ENCODE measurements at places on chromosomes 2 and 18.
A peak's percentile ranks its signal among the peaks of the same experiment; 100 is the strongest.

GRCh38 chr18:24736662-24737330 lies 276.4 kb downstream of the HRH4 start:
- no peak for DNase-seq

GRCh38 chr2:159788253-159788652 lies 9.8 kb downstream of the CD302 start:
- no peak for DNase-seq

- DNase-seq: peak; percentile 72
Measured at GRCh38 chr2:43269074-43269572, 42.7 kb upstream of the ZFP36L2 start.

DNA sequence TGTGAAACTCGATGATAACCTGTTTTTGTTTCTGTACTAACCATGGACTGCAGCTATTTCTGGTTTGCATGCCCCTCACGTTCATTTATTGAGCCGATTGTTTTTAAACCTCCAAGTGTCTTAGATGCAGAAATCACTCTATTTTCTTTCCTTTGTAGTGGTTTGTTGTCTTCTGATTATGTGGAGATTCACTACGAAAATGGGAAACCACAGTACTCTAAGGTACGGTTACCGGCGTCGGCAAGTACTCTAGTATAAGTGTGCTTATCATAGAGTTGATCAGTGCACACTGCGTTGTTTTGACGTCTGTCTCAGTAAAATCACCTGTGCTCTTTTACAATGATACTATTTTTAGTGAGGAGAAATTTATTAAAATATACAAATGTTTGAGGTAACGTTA lies 87.4 kb downstream of the ADAM23 start:
- DNase-seq: no peak

GRCh38 chr2:11621410-11621809 lies 48.6 kb downstream of the NTSR2 start:
- DNase-seq: no peak

DNA sequence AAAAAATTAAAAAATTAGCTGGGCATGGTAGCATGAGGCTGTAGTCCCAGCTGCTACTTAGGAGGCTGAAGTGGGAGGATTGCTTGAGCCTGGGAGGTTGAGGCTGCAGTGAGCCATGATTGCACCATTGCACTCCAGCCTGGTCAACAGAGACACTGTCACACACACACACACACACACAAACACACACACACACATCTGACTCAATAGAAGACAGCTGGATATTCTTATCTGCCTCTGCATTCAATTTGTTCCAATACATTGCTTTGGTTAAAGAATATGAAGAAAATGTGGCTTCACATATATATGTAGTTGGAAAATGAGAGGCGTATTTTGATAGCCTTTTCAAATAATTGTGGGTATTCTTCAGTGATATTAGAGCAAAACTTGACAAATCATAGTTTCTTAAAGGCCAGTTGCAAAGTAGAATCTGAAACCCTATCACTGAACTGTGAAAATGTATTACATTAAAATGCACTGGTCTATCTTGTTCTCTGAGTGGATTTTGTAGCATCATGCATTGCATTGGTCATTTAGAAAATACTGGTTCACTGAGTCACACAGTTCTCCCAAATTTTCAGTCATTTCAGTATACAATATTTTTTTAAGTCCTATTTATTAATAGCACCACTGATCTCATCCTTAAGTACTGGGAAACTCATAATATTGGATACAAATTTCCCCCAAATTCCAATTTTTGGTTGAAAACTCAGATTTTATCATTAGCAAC lies 140.9 kb downstream of the MCFD2 start:
- DNase-seq: no peak

GRCh38 chr2:145305889-145306288 lies 786.0 kb upstream of the ZEB2 start:
- peak; percentile 4 for DNase-seq

- no peak for DNase-seq
Measured at GRCh38 chr18:23503963-23504344, 643 bp downstream of the RMC1 start.

- no peak for DNase-seq
Measured at GRCh38 chr2:169011698-169012097, 19.4 kb downstream of the ABCB11 start.

DNA sequence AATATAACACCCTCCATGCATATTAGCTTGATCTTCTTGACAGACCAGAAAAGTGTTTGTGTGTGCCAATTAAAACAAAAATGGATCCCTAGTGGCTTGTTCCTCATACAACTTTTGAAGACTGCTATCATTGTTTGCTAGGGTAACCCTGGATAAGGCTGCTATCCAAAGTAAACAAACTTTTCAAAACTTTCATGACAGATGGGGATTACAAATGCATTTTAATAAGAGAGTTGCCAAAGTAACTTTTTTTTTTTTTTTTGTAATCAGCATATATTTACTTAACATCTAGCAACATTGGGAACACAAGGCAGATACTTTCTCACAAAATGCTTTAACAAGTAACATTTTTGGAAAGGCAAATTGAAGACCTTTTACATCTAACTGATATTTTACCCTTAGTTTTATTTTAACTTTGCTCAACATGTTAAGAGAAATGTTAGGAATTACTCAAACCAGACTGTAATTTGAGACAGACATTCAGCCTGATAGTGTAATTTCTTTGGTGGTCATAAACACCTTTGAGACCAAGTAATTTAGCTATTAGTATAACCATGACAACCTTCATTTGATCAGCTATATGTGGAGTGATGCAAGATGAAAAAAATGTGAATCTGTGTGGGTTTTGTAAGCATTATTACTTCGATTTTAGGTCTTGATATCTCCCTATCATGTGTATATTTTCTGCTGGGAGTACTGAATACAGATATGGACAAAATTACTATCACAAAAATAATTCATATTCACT lies 300.9 kb downstream of the ARHGAP15 start:
- DNase-seq: no peak

- DNase-seq: no peak
Measured at GRCh38 chr2:112803691-112804521, 19.6 kb upstream of the IL1A start.

DNA sequence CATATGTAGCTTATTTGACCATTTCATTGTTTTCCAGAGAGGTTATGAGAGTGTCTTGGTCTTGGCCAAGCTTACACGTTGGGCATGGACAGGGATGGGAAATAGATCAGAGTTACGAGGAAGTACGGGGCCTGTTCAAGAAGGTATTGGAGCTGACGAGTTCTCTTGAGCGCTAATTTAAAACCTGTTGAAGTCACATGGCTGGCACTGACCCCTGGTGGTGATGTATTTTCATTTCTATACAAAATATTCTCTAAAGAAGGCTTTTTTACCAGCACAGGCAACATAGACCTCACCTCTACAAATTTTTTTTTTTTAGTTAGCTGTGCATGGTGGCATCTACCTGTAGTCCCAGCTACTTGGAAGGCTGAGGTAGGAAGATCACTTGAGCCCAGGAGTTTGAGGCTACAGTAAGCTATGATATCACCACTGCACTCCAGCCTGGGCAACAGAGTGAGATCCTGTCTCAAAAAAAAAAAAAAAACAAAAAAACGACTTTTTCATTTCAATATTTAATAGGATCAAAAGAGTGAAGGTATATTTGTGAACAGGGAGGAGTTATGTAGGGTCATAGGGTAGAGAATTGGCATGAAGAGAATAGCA lies 19.6 kb downstream of the UGP2 start:
- peak; percentile 39 for DNase-seq

GRCh38 chr2:198518935-198519334 lies 714.5 kb downstream of the PLCL1 start:
- no peak for DNase-seq

DNA sequence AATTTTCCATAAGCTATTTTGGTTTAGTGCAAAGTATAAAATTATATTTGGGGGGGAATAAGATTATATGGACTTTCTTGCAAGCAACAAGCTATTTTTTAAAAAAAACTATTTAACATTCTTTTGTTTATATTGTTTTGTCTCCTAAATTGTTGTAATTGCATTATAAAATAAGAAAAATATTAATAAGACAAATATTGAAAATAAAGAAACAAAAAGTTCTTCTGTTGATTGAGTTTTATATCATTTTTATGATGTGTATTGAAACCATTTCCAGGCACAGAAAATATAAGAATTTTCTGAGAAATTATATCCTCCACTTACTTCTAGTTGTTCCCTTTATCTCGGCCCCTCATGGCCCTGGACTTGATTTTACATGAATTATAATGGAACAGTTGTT lies 3.7 kb downstream of the CCL20 start:
- DNase-seq: no peak

- no peak for DNase-seq
Measured at GRCh38 chr2:184769023-184769422, 170.7 kb downstream of the ZNF804A start.

GRCh38 chr2:64012115-64012514 lies 7.1 kb downstream of the VPS54 start:
- no peak for DNase-seq

- peak; percentile 31 for DNase-seq
Measured at GRCh38 chr2:229426464-229426863, 155.4 kb upstream of the PID1 start.

DNA sequence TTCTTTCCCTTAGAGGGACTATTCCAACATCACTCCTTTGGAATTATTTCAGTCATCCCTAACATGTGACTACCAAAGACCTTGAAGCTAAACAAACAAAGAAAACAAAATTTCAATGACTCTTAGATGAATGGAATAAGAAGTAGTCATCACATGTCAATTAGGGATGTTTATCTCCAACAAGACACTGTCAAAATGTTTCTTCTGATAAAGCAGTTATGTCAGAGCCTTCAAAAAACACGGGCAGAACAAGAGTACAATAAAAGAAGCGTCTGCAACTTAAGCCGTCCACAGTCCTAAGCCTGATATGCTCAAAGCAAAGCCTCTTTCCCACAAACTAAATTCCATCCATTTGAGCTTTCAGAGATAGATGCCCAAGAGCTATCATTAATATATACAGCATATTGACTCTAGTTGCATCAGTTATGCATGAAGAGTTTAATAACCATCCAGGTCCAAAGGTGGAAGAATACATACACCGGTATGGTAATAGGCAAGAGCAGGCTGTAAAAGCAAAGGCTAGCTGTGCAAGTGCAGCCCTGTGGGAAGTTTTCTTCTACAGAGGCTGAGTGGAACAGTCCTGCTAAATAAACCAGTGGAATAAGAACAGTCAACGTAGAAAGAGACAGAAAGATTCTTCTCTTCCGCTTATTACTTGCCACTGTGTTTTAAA lies 98.1 kb downstream of the ICA1L start:
- DNase-seq: no peak

- no peak for DNase-seq
Measured at GRCh38 chr2:231932711-231932970, 6.4 kb upstream of the NPPC start.

DNA sequence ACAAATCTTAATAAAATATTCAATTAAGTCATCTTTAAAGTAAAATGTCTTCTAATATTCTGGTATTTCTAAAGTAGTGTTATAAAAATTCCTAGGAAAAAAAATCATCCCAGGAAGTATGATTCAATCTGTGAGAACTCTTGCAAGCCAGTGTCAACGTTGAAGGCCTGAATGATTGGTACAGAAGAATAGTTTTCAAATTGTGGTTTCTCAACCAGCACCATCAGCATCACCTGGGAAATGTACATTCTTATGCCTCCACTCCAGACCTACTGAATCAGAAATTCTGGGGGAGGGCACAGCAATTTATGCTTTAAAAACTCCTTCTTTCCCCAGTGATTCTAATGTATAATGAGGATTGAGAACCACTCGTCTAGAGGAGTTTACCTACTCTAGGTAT lies 62.3 kb upstream of the C2orf15 start:
- no peak for DNase-seq

DNA sequence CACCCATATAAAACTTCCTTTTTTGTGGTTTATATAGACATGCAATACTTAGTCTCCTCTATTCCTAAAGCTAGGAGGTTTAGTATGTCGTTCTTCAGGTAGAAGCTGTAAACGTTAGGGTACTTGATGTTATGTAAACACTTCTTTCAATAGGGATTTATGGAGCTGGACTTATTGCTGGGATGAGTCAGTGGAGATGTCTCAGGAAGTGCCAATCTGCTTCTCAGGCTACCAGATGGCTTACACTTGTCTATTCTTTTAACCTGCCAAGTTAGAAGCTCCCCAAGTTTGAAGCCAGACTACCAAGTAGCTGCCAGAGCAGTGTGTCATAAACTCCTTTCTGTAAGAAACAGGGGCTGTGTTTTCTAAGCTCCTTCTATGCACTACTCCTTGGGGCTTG lies 756.5 kb upstream of the LRRTM1 start:
- DNase-seq: peak; percentile 86

DNA sequence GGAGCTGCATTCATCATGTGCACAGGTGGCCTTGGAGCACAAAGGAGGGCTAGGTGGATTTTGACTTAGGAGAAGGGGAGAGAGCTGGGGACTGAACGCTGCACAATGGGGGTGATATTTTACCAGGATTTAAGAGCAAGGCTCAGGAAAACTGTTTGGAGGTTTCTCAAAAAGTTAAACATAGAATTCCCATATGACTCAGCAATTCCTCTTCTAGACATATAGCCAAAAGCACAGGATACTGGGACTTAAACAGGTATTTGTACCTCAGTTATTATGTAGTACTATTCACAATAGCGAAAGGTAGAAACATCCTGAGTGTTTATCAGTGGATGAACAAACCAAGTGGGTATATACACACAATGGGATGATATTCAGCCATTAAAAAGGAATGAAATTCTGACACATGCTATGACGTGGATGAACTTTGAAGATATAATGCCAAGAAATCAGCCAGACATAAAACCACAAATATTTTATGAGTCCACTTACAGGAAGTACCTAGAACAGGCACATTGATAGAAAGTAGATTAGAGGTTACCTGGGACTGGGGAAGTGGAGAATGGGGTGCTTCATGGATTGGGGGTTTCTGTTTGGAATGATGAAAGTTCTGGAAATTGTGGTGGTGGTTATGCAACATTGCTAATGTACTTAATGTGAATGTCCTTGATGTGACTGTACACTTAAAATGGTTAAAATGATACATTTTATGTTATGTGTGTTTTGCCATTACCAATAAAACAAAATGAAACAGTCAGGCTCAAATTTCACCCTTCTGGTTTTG lies 216.9 kb downstream of the HAUS1 start:
- DNase-seq: no peak

DNA sequence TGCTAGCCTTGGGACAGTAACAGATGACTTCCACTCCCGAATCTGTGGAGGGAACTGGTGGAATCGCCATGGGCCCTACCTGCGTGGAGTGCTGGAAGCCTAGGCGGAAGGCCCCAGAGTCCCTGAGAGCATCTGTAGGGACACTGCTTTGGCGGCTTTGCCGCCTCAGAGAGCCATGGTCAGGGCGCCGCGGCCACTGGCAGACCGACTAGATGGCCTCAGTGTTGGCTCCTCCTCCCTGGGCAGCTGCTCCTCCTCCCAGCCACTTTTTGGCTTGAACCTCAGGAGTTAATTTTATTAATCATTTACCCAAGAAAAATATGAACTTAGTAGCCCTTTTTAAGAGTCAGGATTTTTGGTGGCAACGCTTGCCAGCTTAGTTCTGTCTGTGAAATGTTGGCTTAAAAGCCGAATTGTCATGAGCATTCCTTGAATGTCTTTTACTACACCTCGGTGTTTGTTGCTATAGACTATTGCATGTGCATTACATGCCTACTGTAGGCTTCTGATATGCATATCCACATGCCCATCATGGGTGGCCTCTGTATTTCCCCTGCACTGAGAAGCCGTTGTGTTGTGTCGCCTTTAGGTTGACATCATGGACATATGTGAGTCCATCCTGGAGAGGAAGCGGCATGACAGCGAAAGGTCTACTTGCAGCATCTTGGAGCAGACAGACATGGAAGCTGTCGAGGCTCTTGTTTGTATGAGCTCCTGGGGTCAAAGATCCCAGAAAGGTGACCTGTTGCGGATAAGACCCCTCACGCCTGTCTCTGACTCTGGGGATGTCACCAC lies 2.4 kb downstream of the KLF11 start:
- DNase-seq: no peak
